ENCODE measurements at places on chromosomes 3 and 15.

GRCh38 chr15:69341356-69341755 is 42.6 kb downstream of the PAQR5 start:
- no peak for DNase-seq

GRCh38 chr3:149277331-149277813 is 55.7 kb upstream of the CP start:
- DNase-seq = peak; percentile 37

DNA sequence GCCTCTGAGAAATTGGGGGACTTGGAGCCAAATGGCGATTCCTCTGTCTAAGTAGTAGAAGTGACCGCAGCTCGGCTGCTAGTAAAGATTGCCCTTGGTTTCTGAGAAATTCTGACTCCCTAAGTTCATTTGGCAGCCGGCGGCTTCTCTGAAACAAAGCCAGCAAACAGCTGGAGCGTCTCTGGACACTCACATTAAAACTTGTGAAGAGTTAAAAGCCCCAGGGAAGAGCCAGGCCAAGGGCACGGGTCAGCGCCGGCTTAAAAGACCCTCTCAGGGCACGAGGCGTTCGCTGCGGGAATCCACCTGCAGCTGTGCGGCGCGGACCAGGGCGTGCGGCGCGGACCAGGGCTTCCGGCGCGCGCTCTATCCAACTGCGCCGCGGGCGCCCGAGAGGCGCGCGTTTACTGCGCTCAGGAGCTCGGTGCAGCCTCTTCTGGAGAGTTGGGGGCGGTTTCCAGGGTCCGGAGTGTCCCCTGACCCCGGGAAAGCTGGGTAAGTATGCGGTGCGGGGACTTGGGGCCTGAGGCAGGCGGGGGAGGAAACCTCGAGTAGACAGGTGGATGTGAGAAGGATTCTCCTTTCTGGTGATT is at the start of gene COL6A5:
Gene COL6A5, plus strand, starts transcription at position 186 of the 593 bp plus-strand sequence. CDS start 27,967 bp downstream, outside the sequence.
- DNase-seq = no peak

DNA sequence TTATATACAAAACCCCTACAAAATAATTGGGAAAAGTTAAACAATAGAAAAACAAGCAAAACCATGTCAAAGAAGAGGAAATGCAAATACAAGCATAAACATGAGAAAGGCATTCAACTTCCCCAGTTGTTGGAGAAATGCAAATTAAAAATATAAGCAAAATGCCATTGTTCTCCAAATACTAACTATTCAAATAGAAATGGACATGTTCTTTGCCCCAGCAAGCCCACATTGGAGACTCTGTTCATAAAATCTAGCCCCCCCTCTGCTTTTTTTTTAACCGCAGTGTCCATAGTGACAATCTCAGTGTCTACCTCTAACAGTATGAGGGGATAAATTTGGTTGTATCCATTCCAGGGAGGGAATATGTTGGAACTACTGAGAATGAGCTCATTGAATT is 59.7 kb upstream of the LCTL start:
- no peak for DNase-seq

DNA sequence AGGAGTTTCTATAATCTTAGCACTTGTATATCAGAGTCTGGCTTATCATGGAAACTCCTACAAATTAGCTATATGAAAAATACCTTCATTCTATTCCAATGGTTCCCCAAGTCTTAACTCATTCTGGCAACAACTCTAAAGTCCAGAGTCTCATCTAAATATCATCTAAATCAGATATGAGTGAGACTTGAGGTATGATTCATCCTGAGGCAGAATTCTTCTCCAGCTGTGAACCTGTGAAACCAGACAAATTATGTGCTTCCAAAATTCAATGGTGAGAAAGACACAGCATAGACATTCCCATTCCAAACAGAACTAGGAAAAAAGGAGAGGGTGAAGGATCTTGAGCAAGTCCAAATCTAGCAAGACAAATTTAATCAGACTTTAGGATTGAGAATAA is 138.8 kb downstream of the THRB start:
- DNase-seq = no peak

DNA sequence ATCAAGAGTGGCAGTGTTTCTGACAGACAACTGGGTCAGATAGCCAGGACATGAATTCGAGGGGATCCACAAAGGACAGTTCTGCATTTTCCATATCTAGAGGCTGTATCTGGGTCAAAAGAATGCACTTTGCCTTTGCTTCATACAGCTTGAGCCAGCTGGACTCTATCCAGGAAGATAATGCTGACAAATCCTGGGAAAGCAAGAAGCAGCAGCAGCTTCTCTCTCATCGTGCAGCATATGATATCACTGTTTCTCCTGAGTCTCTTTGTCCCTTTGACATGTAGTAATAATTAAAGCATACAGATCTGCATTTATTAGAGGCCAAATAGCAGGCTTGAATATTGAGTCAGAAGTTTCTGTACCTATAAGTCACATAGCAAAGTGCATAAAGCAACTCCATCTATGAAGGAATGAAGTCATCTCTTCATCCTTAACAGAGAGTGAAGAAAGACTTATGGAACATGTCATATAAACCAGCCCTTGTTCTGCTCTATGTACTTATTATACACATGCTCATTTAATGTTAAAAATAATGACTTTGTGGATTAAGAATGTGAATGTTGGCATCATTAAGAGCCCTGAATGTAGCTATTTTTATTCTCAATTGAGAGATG is 236.8 kb upstream of the GBE1 start:
- no peak for DNase-seq

DNA sequence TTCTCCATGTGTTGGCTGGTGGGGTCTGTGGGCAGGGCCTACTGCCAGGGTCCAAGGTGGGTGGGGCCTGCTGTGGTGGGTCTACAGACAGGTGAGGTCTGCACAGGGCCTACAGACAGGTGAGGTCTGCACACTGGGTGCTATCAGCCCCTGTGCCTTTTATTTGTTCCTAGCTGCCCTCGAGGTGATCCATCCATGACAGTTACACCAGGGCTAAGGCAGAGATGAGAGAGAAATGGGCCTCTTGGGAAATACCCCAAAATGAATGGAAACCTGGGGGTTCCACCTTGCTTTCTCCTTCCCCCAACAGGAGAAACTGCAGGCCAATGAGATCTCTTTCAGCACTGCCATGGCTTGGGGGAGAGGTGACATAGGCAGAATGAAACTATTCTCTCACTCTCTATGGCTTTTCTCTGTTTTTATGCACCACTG is 36.4 kb downstream of the CFAP100 start:
- DNase-seq = no peak

DNA sequence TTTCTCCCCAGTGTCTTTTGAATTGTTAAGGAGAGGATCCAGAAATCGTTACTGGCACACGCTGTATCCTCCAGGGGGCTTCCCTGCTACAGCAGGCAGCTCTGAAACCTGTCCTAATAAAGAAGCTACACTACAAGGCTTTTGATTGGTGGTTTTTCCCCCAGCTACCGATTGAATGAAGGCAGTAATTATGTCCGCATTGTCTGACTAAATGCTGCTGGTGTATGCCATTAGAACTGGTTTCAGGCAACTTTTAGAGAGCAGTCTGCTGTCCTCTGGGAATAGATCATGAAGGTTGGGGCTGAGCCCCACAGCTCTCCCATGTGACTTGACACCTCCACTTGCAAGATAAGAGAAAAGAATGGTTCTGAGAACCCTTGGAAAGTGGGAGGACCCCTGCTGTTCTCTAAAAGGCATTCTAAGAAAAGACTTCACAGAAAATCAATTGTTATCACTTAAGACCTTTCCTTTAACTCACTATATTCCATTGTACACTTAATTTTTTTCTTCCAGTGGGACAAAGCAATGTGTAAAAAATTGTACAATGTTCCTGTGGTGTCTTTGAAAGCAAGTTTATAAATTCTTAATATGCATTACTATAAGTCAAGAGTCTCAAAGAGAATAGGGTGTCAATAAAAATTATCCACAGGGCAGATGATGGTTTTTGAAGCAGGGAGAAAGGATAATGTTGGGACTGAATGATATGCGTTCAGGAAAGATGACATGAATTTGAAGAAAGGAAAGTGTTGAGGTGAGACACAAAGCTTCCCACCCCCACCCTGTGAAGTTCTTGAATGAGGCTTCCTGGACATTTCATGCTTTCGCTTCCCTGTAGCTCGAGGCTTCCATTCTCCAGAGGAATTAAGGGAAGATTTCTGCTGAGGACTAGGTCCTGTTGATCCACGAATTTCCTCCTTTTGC is 53.0 kb upstream of the DAZL start:
- no peak for DNase-seq
